Activated T-helper 1 cell treated with anti-CD3 and anti-CD28 coated beads, Interleukin-12 subunit alpha, Interleukin-12 subunit beta, Interleukin-2, Interleukin-4 antibody, amounts not matched to agents 30 ng/mL and 10 ng/mL and 1 ng/mL, durations not matched to agents 14 hours and 24 hours and 36 hours (primary cell): ENCODE measurements at places on chromosomes 2 and 18. TPM values are rescaled to one million over a fixed set of nuclear protein-coding genes. Genes with fewer than 3 reads are reported as not detected.
A peak's percentile ranks its signal among the peaks of the same experiment; 100 is the strongest.

Gene C2orf78
- not detected in 2 replicates for total RNA-seq

DNA sequence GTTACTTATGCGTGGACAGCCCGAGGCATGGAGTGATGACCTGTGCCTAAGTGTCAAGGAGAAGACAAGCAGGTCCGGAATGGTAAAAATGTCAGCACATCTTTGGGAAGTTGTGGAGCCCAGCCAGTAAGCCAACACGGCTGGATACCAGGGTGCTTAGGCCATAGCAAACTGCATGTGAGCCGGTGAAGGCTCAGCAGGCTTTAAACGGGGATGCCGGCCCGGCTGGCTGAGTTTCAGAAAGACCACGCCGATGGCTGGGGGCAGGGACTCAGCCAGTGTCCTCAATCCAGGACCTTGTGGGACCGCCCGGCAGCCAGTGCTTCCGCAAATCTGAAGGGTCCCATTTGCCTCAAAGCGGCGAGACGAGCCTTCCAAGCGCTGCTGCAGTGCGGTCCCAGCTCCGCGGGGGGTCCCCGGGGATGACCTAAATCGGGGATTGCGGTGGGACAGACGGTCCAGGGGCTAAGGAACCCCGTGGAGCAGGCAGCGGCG is 946 bp upstream of the AGAP1 start:
- peaks cover 44% of the 10 kb centered on the region for H3K27me3 ChIP-seq
- peak overlapping the region; percentile 87 for H3K4me3 ChIP-seq
- no peak overlapping the region for H3K27ac ChIP-seq
- H3K4me1 ChIP-seq = peaks cover 10% of the 10 kb centered on the region

- peak overlapping the region; percentile 65 for H3K27ac ChIP-seq
- H3K36me3 ChIP-seq = peaks cover 11% of the 10 kb centered on the region
- H3K4me3 ChIP-seq = peak overlapping the region; percentile 84
- DNase-seq = no peak
- no peaks in the 10 kb centered on the region for H3K27me3 ChIP-seq
Observed at GRCh38 chr18:2907550-2908135, 60.8 kb downstream of the EMILIN2 start.

GRCh38 chr2:155714983-155715382 is 617.5 kb downstream of the NR4A2 start:
- H3K27ac ChIP-seq = no peak overlapping the region
- H3K36me3 ChIP-seq = no peaks in the 10 kb centered on the region
- no peaks in the 10 kb centered on the region for H3K4me1 ChIP-seq
- H3K4me3 ChIP-seq = no peak overlapping the region
- no peak for DNase-seq

GRCh38 chr2:323035-323434 is 35.1 kb upstream of the ALKAL2 start:
- H3K27me3 ChIP-seq = peaks cover 16% of the 10 kb centered on the region
- peaks cover 33% of the 10 kb centered on the region for H3K4me1 ChIP-seq
- DNase-seq = no peak
- H3K36me3 ChIP-seq = peaks cover 7% of the 10 kb centered on the region
- H3K27ac ChIP-seq = no peak overlapping the region
- H3K4me3 ChIP-seq = no peak overlapping the region

Gene APOB
- not detected in 2 replicates for total RNA-seq

DNA sequence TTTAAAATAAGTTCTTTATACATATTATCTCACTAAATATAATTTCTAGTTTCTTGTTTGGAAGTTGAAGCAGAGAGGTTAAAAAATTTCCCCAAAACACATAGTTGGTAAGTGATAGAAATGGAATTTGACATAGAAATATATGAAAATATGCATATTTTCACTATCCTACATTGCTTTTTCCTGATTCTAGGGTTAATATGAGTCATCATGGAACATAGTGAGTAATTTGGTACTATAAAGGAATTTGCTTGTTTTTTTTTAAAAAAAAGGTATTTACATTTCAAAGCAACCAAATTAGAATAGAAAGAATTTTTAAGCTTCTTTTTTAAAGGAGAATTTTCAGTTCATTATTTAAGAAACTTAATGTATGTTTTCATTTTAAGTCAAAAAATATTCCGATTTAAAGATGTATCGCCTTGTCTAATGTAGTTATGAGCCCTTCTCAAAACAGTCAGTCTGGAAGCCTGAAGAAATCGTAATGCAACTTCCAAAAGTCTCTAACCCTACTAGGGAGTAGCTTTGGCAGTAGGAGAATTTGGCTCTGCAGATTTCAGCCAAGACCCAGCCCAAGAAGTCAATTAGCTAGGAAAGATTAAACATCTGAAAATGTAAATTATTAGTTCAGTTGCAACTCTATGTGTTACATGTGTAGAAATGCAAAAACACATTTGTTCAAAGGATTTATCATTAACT is 147.3 kb downstream of the RDH14 start:
- H3K36me3 ChIP-seq = no peaks in the 10 kb centered on the region
- no peak overlapping the region for H3K4me3 ChIP-seq
- DNase-seq = no peak
- peaks cover 2% of the 10 kb centered on the region for H3K27me3 ChIP-seq

Gene DSC3
- total RNA-seq = not detected in 2 replicates

- no peaks in the 10 kb centered on the region for H3K27me3 ChIP-seq
- no peak overlapping the region for H3K4me3 ChIP-seq
- peak overlapping the region; percentile 53 for H3K27ac ChIP-seq
- H3K4me1 ChIP-seq = peaks cover 80% of the 10 kb centered on the region
- peaks cover 62% of the 10 kb centered on the region for H3K36me3 ChIP-seq
Observed at GRCh38 chr2:230346921-230347533, 20.0 kb downstream of the SP140L start.

Gene D2HGDH
- total RNA-seq = 27.1 and 28.7 TPM in 2 replicates

Gene CNGA3
- total RNA-seq = not detected in 2 replicates

DNA sequence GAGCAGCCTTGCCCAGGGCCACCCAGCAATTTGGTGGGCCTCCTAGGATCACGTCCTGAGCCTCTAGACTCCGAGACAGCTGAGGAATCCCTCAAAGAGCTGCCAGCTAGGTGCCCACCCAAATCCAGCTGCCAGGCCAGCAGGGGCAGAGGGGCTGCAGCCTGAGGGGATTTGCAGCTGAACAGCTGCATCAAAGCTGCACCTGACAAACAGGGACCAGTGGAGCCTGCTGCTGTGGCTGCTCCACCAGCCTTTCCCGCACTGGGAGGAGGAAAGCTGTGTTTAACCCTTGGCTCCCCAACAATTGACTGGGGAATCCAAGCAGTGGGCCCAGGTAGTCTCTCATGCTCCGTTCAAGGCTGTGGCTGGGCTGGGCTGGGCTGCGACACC is 8.2 kb downstream of the ADRA2B start:
- no peak overlapping the region for H3K4me3 ChIP-seq
- H3K27ac ChIP-seq = no peak overlapping the region
- no peaks in the 10 kb centered on the region for H3K36me3 ChIP-seq

DNA sequence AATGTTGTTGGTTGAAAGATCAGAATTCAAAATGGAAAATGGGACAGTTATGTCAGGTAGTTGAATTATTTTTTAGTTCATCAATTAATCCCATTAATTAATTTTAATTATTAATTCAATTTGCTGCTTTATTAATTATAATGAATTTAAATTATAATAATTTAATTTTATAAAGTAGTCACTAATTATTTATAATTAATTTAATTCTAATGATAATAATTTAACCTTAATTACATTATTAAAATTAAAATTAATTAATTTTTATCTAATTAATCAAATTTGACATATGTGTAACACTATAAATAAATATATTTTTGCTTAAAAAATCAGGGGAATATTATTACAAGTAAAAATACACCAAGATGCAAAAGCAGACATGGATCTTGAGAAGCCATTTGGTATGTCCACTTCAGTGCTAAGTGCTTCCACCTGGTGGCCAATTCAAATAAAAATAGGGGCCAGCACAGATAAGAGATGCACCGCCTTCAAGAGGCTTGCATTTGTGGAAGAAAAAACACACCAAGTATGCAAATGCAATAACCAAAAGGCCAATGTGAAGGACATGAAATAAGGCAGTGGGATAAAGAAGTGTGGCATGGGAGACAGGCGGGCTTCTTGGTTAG is 73.2 kb downstream of the MBP start:
- DNase-seq = no peak
- peaks cover 85% of the 10 kb centered on the region for H3K4me1 ChIP-seq
- peak overlapping the region; percentile 57 for H3K27ac ChIP-seq
- no peaks in the 10 kb centered on the region for H3K27me3 ChIP-seq

DNA sequence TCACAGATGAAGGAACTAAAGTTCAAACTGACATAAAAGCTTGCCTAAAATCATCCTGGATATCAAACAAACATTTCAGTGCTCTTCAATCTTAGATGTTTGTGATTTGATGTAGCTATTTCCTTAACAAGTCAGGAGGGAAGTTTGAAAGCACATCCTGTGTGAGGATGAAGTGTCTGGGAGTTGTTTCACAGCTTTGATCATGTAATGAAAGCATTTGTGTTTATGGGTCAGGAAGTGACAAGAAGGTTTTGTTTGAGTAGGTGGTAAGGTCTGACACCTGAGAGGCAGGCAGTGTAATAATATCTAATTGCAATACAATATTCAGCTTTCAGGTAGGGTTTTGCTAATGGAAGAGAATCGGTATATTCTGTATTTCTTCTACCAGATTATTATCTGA is 26.0 kb upstream of the CSRNP3 start:
- no peak overlapping the region for H3K27ac ChIP-seq
- peaks cover 6% of the 10 kb centered on the region for H3K4me1 ChIP-seq
- DNase-seq = no peak
- H3K27me3 ChIP-seq = no peaks in the 10 kb centered on the region
- H3K36me3 ChIP-seq = no peaks in the 10 kb centered on the region
- no peak overlapping the region for H3K4me3 ChIP-seq

- no peaks in the 10 kb centered on the region for H3K36me3 ChIP-seq
- H3K4me3 ChIP-seq = no peak overlapping the region
- DNase-seq = no peak
- H3K27ac ChIP-seq = no peak overlapping the region
- no peaks in the 10 kb centered on the region for H3K27me3 ChIP-seq
Observed at GRCh38 chr2:207474863-207475485, 54.8 kb upstream of the CREB1 start.

GRCh38 chr18:13070460-13070859 is 79.3 kb downstream of the CEP192 start:
- H3K4me1 ChIP-seq = peaks cover 8% of the 10 kb centered on the region

Gene DPP4
- 94.4 and 99.9 TPM in 2 replicates for total RNA-seq

Gene SERPINB8
- 22.8 and 25.7 TPM in 2 replicates for total RNA-seq

Gene CCDC148
- 0.36 TPM in 1 of 2 replicates, not detected in the other for total RNA-seq

Gene SLC8A1
- total RNA-seq = 1.8 and 2.9 TPM in 2 replicates

DNA sequence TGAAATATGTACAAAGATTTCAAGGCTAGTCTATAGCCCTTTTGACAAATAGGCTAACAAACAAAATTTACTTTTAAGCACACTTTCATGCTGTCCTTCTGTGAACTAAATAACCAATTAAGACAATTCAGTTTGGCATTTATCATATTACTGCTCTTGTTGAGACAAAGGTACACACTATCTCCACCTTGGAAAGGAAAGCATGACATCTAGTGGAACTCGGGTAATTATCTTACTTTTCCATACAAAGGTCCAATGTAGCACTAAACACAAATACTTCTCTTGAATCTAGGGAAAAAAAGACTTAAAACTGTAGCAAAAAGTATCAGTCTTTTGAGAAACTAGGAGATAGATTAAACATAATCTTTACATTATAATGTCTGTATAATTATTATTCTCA is 125.0 kb upstream of the CD226 start:
- peaks cover 7% of the 10 kb centered on the region for H3K4me1 ChIP-seq
- DNase-seq = no peak
- H3K27ac ChIP-seq = no peak overlapping the region
- no peak overlapping the region for H3K4me3 ChIP-seq

Gene RAPGEF4
- 0.31 and 0.42 TPM in 2 replicates for total RNA-seq

GRCh38 chr2:147679191-147679954 is 165.5 kb upstream of the ACVR2A start:
- H3K4me3 ChIP-seq = no peak overlapping the region
- no peak overlapping the region for H3K27ac ChIP-seq

Gene DCC
- total RNA-seq = not detected in 2 replicates

DNA sequence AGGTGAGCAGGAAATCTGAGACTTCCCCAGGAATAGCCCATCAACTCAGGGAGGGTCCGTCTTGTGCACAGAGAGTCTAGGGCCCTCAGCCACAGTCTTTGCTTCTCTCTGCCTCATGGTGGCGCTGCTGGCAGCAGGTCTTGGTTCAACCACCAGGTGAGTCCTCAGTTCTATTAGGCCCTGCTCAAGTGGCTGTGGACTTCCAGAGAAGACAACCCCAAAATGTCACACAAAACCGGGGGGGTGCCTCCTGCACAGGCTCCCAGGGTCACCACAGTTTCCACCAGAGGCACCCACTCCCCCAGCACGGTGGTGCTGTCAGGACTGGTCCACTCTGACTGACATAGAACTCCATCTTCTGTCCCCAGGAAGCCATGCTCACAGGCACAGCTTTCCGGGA is 2.4 kb upstream of the CHRNG start:
- no peak overlapping the region for H3K27ac ChIP-seq
- H3K27me3 ChIP-seq = peaks cover 8% of the 10 kb centered on the region
- H3K36me3 ChIP-seq = no peaks in the 10 kb centered on the region
- no peak for DNase-seq
- peaks cover 5% of the 10 kb centered on the region for H3K4me1 ChIP-seq

Gene SLC25A52
- total RNA-seq = not detected in 2 replicates

GRCh38 chr2:12340164-12340563 is 376.6 kb upstream of the TRIB2 start:
- peaks cover 5% of the 10 kb centered on the region for H3K27me3 ChIP-seq
- H3K4me3 ChIP-seq = no peak overlapping the region
- no peak for DNase-seq
- no peaks in the 10 kb centered on the region for H3K4me1 ChIP-seq
- H3K36me3 ChIP-seq = no peaks in the 10 kb centered on the region

DNA sequence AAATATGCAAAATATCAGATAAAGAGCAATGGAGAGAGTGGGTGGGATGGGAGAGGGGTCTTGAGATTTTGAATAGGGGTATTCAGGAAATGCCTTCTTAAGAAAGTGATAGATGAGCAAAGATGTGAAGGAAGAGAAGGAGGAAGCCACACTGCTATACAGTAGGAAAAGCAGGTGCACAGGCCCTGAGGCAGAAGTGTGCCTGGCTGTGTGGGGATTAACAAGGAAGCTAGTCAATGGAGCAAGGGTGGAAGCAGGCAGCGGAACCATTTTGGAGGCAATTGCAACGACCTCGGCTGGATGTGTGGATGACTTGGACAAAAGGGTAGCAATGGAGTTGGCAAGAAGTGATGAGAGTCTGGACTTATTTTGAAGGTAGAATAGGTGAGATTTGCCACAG is 11.0 kb upstream of the CNGA3 start:
- peaks cover 7% of the 10 kb centered on the region for H3K27me3 ChIP-seq
- no peak for DNase-seq
- H3K4me1 ChIP-seq = no peaks in the 10 kb centered on the region
- no peak overlapping the region for H3K4me3 ChIP-seq

- peaks cover 33% of the 10 kb centered on the region for H3K4me1 ChIP-seq
- H3K36me3 ChIP-seq = no peaks in the 10 kb centered on the region
- DNase-seq = no peak
- no peak overlapping the region for H3K27ac ChIP-seq
- peaks cover 2% of the 10 kb centered on the region for H3K27me3 ChIP-seq
- no peak overlapping the region for H3K4me3 ChIP-seq
Observed at GRCh38 chr2:64770781-64771334, 117.1 kb upstream of the SERTAD2 start.

- no peak overlapping the region for H3K4me3 ChIP-seq
- H3K4me1 ChIP-seq = peaks cover 3% of the 10 kb centered on the region
- H3K27ac ChIP-seq = no peak overlapping the region
- no peaks in the 10 kb centered on the region for H3K36me3 ChIP-seq
Observed at GRCh38 chr2:1817256-1818051, 73.1 kb upstream of the PXDN start.

GRCh38 chr2:159903443-159904126 is 105.6 kb upstream of the CD302 start:
- DNase-seq = peak; percentile 38
- no peaks in the 10 kb centered on the region for H3K27me3 ChIP-seq
- peak overlapping the region; percentile 91 for H3K27ac ChIP-seq
- peaks cover 37% of the 10 kb centered on the region for H3K4me1 ChIP-seq

GRCh38 chr2:227703280-227703732 is 14.5 kb downstream of the SLC19A3 start:
- no peaks in the 10 kb centered on the region for H3K4me1 ChIP-seq
- H3K36me3 ChIP-seq = no peaks in the 10 kb centered on the region
- no peak overlapping the region for H3K4me3 ChIP-seq
- peaks cover 2% of the 10 kb centered on the region for H3K27me3 ChIP-seq
